Inflammatory macrophage treated with lipopolysaccharide for 4 hours (primary cell): ENCODE measurements at places on chromosomes 4 and X.

GRCh38 chr4:84673475-84674240 lies 90.7 kb downstream of the CDS1 start:
- DNase-seq = no peak

GRCh38 chr4:101370663-101371210 lies 23.4 kb upstream of the PPP3CA start:
- DNase-seq = no peak

- DNase-seq = no peak
Observed at GRCh38 chr4:5609306-5610007, 98.9 kb downstream of the EVC2 start.

DNA sequence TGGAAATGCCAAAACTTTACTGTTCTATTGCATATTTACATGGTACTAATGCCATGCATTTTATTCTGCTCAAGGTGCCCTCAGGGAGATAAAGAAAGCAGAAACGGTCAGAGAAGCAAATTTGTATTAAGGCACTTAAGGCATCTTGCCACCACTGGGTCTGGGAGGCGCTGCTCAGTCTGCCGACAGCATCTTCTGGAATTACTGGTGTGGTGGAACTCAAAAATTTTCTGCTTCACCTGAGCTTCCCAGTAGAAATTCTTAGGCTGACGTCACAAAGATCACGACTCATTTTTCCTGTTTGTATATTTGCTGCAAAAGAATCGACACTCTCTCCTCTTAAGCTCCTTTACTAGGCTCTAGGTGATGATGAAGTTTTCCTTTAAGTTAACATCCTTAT lies 3.0 kb downstream of the RASSF6 start:
- DNase-seq = no peak

DNA sequence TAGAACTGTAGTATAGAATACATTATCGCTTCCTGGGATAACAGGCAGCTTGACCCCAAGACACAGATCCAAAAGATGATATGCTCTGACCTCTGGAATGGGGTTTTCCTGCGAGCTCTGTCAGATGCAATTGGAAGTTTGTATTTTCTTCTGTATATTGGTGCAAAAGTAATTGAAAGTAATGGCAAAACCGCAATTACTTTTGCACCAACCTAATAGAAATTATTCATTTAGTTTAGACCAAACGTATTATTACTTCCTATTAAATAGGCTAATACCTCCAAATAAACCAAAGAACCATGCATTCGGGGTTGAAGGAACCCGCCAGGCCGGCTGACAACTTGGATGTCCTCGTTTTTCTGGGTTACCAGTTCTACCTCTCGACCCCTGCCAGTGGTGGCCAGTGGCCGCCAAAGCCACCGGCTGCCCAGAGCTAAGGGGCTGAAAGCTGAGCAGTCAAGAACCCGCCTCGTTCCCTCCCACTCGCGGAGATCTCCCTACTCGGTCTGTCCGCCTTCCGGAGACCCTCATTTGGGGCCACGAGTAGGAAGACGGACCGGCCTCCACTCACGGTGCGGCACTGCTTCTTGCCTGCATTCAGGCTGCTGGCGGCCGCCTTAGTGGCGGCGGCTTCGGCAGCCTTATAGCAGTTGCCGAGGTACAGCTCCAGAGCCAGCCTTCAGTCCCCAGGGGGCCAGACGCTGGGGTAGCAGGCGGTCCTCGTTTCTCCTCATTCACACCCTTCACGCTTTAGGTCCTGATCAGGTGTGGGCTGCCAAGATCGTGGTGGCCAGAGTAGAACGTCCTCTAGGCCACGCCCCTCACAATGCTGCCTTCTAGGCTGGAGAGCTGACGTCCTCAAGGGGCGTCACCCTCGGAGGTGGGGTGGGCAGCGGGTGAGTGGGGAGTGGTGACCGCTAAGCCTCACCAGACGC lies 121.9 kb downstream of the RBMX2 start:
- DNase-seq = no peak

DNA sequence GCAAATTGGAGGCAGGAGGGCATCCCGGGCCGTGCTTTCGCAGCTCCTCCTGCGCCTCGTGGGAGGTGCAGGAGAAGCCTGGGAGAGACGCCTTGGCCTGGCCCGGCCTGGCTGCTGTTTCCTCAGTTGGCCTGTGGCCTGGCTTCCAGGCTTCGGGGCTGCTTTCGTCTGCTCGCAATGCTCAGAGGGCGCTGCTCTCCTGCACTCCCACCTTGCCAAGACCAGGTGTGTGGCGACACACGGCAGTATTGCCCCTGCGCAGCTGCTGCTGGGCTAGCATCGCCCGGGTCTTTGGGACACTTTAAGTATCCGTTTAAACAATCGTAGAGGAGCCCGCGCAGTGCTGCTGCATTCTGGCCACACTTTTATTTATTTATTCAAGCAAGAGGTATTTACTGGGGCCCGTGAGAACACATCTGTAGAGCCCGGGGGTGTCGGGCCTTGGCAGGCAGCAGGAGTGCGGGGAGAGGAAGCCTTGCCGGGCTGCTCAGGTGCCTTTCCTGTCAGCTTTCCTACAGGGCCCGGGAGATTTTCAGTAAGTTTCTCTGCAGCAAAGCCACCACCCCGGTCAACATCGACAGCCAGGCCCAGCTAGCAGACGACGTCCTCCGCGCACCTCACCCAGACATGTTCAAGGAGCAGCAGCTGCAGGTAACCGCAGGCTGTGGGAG lies 26.2 kb upstream of the HGFAC start:
- DNase-seq = no peak

- no peak for DNase-seq
Observed at GRCh38 chr4:70915036-70915815, 13.1 kb downstream of the MOB1B start.

GRCh38 chrX:136767104-136767941 lies 13.4 kb downstream of the ARHGEF6 start:
- peak; percentile 72 for DNase-seq

- DNase-seq = peak; percentile 71
Observed at GRCh38 chr4:146520896-146521540, 722 bp downstream of the SLC10A7 start.

DNA sequence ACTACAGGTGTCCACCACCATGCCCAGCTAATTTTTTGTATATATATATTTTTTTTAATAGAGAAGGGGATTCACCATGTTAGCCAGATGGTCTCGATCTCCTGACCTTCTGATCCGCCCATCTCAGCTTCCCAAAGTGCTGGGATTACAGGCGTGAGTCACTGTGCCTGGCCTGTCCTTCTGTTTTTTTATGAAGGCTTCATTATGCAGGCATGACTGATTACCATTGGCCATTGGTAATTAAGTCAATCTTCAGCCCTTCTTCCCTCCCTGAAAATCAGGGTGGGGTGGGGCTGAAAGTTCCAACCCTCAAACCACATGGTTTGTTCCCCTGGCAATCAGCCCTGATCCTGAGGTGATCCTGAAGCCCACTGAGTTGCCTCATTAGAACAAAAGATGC lies 336.9 kb downstream of the PTTG2 start:
- DNase-seq = no peak

GRCh38 chr4:113040793-113041192 lies 8.7 kb upstream of the ANK2 start:
- no peak for DNase-seq

GRCh38 chrX:31333165-31333831 lies 261.5 kb upstream of the FTHL17 start:
- DNase-seq = no peak

DNA sequence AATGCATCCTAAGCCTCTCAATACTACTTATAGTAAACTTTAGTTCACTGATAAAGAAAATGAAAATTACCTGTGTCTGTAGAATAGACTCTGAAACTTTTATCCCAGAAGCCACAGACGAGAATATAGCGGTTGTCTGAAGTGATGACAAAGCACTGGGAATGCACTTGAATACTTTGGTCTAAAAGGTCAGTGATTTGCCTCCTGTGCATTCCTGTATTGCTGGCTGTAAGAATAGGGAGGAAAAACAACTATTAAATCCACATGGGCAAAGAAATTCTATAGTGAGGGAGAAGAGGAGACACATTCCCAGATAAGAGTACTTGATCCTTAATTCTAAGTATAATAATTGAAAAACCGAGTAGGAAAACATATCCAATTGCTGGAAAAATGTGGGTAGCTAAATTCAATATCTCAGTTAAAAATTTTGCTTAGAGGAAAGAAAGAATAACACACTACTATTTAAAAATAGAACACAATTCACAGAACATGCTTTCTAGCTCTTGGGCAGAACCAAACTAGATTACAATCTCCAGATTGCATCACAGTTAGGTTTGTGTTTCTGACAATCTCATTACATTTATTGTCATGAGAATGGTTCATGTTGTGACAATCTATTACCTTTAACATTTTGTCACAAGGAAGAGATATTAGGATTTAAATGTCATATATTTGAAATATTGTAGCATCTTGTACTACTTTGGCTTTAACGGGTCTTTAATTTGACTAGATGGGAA lies 232.1 kb downstream of the DCLK2 start:
- no peak for DNase-seq

GRCh38 chr4:183838987-183839712 lies 66.0 kb upstream of the STOX2 start:
- DNase-seq = no peak

- no peak for DNase-seq
Observed at GRCh38 chr4:84611531-84611930, 28.6 kb downstream of the CDS1 start.

- DNase-seq = no peak
Observed at GRCh38 chrX:39519030-39519488, 578.7 kb downstream of the BCOR start.

GRCh38 chr4:71694961-71695360 lies 88.9 kb downstream of the GC start:
- DNase-seq = no peak

- peak; percentile 22 for DNase-seq
Observed at GRCh38 chrX:77597090-77597489, 149.9 kb downstream of the FGF16 start.

- DNase-seq = no peak
Observed at GRCh38 chrX:25048178-25048577, 32.4 kb upstream of the ARX start.

DNA sequence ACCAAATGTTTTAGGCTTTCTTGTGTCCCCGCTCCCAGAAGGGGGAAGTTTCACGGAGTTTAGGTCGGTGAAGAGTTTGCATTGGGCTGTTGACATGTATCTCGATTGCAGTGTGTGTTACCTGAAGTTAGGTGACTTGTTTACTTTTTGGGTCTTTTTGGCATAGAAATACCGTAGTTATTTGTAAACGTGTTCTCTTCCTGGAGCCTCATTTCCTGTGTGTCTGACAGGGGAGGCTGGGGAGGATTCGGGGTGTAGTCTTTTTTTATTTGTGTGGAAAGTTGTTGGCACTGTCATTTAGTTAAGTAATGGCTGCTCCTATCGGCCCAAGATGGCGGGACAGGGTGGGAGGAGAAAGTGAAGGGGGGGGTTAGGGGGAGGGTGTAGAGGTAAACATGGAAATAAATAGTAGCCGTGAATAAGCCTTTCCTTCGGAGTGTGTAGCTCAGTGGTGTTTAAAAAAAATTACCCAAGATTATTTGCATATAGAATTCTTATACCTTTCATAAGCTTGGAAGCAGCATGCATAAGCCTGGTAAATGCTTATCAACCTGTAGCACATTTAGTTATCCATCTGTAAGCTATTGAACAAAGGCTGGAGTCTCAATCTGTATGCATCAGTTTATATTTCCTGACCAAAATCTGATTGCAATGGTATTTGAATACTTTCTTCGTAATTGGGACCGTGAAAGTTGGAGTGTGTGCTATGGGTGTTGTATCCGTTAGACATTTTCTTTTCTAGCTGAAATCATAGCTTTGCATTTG lies 1.6 kb downstream of the KDM6A start:
- peak; percentile 29 for DNase-seq

DNA sequence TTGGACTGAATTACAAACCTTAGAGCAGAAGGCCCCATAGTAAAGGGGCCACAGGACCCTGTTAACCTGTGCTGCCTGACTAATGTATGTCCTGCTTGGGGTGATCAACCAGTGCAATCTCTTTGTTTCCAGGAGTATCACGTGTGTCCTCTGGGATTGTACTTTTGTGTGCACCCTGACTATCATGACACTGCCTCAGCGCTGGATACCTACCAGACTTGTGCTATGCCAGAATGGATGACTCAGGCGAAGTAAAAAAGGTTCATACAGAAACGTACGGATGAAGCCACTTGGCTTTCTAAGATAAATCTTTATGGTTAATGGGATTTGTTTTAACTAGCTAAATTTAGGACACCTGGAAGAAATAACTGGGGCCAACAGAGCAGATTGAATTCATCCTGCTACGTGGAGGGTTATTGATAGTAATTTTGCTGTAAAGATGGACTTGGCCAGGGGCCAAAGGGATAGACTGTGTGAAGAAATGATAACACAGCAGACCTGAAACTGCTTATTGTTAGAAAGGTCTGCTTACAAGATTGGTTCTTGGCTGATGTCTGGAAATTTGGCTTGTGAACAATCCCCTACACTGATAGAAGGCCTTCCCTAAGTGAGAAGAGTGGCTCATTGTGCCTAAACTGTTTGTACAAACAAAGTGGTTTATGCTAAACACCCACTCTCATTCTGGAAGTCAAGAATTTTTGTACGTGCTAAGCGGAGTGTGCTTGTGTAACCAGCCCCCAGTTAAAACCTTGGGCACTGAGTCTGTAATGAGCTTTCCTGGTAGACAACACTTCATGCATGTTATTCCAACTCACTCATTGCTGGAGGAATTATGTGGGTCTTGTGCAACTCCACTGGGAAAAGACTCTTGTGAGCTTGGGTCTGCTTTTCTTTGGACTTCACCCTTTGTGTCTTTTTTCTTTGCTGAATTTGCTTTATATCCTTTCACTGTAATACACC lies 750.5 kb upstream of the HTR2C start:
- no peak for DNase-seq

DNA sequence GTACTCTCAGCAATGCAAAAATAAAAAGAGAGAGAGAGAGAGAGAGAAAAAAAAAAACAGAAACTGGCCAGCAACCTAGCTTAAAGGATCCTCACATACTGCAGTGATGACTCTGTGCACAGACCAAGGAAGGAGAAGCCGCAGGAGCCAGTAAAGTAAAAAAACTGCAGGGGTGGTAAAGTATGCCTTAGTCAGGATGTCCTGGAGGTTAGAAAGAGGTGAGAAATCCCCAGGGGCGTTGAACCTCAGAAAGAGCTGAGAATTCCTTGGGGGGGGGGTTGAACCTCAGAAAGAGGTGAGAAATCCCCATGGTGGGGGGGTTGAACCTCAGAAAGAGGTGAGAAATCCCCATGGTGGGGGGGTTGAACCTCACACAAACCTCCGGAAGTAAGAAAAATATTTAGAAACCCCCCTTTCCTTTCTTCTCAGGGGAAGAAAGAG lies 48.0 kb downstream of the MAGEA9 start:
- DNase-seq = no peak

DNA sequence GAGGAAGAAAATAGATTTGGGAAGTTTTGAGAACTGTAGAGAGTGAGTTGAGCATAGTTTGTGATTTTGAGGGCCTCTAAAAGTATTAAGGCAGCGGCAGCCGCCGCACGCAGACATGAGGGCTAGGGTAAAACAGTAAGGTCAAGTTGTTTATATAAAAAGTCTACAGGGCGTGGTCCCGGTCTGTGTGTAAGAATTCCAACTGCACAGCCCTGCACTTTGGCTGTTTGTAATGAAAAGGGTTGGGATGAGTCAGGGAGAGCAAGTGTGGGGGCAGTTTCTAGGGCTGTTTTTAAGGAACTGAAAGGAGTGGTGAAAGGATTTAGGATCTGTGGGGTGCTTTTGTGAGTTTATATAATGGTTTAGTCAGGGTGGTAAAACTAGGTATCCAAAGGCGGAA lies 55.0 kb downstream of the BEX3 start:
- DNase-seq = peak; percentile 3
